Naive thymus-derived CD4-positive, alpha-beta T cell (primary cell): ENCODE measurements at places on chromosomes 11 and 22.

DNA sequence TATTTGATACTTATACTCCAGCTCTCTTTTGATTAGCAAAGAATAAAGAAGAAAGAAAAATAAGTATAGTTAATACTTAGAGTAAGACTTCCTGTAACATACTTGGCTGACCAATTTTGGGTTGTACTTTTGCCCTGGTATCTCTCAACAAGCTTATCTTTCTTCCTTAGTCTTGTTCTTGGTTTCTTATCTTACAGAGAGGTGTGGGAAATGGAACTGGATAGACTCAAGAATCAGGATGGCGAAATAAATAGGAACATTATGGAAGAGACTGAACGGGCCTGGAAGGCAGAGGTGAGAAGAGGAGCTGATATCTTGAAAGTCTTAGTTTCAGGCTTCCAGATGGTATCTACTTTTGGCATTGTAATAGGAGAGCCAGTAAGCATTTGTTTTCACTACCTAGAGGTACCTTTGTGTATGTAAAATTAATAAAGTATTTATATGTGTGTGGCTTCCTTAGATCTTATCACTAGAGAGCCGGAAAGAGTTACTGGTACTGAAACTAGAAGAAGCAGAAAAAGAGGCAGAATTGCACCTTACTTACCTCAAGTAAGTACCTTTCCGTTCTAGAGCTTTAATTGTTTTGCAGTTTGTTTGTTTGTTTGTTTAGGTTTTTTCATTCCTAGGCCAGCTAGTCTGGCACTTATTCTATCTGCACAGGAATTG lies 11.3 kb upstream of the BACE1-AS start:
- DNase-seq, result no peak

GRCh38 chr11:36270701-36271100 lies 18.5 kb downstream of the COMMD9 start:
- no peak for DNase-seq

GRCh38 chr11:860234-861104 lies 17.8 kb downstream of the TSPAN4 start:
- DNase-seq, result no peak

DNA sequence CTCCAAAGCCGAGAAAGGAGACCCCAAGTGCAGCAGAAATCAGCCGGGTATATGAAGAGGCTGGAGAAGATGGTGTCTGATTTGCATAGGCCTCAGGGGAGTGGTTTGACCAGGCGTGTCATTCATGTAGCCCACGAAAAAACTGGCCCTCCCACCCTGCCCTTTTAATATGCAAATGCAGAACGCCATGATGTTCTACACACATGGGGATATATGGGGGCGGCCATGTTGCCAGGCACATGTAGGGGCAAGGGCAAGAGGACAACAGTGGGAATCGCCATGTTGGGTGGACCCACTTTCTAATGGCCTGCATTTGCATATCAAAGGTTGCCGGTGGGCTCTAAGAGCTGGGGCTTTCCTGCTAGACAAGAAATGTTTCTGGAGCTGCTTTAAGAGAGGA lies 86.4 kb downstream of the ISX start:
- no peak for DNase-seq

- no peak for DNase-seq
Observed at GRCh38 chr11:788953-789940, 643 bp downstream of the CEND1 start.

- DNase-seq, result no peak
Observed at GRCh38 chr11:124329787-124330478, 9.9 kb upstream of the OR8D2 start.

GRCh38 chr11:44633641-44634040 lies 68.2 kb downstream of the CD82 start:
- no peak for DNase-seq

- no peak for DNase-seq
Observed at GRCh38 chr11:18466402-18466801, 10.7 kb downstream of the LDHAL6A start.

DNA sequence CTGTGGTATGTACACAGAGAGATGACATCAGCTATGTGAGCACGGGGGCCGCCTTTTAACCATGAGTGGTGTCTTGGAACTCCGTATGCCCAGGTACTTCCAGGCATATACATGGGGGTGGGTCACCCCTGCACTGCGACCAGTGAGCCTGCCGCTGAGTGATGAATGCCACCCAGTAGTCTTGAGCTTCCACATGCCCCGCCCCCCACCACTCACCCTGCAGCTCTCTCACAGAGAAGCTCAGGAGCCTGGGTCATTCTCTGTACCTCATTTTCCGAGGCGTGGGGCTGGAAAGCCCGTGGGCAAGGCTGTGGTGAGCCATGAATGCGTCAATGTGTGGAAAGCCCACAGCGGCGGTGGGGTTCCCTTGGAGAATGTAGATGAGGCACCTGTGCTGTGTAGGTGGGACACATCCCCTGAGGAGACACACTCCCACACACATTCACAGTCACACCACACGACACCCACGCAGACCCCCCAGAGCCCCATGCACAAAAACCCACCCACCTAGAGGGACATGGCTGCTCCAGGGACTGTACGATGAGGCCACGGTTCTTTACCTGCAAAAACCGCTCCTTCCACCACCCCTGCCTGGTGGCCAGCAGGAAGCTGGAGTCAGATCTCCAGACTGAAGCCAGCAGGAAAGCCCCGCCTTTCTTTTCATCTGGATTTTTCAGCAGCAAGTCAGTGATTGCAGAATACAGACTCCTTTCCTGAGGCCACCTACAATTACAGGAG lies 67.6 kb downstream of the PIWIL3 start:
- DNase-seq, result no peak

DNA sequence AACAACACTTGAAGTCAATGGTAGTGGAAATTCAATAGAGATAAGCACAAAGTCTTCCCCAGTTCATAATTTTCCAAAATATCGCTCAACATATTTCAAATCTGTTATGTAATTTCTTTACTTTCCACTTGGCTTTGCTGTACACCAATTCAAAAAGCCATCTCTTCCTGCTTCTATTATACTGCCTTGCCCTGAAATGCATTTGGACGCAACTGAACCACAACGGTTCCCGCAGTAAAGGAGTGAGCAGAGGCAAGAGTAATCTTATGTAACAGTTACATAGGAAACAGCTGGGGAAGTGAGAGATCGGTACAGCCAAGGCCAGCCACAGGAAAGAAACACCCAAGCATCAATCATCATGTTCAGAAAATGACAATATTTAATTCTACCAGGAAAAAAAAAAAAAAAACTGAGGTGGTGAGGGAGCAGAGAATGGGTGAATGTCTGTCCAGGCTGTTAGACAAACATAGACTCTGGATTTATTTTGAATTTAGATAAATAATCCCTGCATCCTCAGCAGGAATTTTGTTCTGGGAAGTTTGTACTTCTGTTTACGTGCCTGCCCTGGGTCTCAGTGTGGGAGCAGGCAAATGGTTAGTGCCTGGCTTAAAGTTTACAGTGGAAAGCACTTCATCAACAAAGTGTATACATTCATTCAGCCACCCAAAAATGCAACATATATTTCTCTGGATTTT lies 392.2 kb downstream of the ETS1 start:
- peak; percentile 85 for DNase-seq

- no peak for DNase-seq
Observed at GRCh38 chr11:86440305-86440716, 65.6 kb downstream of the CCDC81 start.

- DNase-seq, result no peak
Observed at GRCh38 chr11:122265981-122266380, 150.0 kb upstream of the BLID start.

GRCh38 chr11:60830478-60831142 lies 11.3 kb upstream of the CCDC86 start:
- DNase-seq, result no peak

DNA sequence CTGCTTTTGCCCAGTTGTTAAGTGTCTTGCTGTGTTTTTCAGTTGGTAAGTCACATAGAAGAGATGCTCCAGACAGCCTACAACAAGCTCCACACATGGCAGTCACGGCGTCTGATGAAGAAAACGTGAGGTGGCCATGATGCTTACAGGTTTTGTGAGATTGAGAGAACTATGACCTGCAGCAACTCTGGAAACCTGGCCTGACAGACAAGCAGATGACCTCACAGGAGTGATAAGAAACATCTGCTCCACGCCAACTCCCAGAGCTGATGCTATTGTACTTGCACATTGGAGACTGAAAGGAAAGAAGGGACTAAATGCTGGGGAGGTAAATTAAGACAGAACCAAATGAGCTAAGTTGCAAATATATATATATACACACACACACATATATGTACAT lies 28.6 kb upstream of the LDHA start:
- DNase-seq, result no peak

DNA sequence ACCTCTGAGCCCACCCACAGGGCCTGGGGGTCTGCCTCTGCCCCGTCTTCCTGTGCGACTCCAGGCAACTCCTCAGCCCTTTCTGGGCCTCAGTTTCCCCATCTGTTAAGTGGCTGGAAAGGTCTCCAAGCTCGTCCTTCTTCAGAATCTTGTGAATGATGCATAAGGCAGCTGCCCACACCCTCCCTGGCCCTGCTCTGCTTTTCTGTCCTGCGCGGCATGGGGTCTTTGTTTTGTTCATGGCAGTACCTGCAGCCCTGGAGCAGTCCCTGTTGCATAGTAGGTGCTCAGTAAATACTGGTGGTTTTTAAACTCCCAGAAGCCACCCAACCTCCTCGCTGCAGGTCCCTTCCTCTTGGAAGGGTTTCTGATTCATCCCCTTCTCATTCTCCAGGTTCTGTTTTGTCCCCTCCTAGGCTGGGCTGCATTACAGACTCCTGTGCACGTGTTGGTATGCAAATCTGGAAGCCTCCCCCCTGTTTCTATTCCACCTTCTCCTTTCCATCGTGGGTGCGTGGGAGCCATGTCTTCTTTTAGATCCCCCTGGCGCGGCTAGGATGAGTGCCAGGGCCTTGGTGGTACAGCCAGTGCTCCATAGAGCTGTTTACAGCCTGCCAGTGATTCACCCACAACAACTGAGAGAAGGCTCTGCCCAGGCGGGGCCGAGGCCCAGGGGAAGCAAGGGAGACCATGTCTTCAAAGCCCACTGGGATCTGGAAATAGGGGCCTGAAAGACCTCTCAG lies 19.3 kb upstream of the SYT7 start:
- no peak for DNase-seq

GRCh38 chr22:50299785-50300619 lies 7.4 kb downstream of the PLXNB2 start:
- DNase-seq, result no peak

DNA sequence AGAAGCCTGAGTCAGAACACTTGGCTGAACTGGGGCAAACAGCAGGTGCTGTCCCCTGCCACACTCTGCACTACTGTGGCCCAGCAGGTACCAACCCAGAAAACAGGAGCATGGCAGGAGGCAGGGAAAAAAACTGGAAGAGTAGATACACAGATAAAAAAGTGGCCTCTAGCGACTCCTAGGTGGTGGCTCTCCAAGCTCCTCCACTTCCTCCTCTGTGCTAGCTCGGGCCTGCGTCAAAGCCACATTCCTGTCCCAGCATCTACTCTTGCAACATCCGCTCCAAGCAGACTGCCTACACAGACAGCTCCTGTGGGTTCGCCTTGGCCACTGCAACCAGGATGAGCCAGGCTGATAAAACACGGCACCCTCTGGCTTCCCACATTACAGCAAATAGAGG lies 6.9 kb downstream of the OR8B12 start:
- no peak for DNase-seq

DNA sequence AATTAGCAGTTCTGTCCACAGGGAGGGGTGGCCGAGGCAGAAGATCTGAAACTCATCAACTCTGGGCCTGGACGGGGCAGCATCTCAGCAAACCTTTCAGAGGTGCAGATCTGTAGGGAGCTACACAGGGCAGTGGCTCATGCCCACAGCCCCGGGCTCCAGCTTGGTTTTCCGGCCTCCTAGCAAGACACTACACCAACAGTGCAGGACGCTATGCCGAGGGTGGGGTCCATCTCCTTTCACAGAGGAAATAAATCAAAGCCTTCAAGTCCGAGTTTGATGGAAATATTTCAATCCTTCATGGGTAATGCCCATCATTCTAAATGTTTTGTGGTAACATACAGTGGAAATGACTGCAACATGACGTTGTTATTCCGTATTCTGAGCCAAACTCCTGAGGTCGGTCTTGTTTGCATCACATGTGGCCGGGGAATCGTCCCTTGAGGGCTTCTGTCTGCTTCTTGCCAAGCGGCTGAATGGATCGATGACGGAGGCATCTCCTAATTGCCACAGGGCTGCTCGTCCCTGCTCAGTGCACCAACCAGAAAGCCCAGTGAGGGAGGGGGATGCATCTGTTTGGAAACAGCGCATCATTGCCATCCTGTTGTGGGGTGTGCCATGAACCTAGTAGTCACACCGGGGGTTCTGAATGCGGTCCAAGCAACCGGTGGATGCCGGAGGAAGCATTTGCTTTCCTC lies 30.0 kb downstream of the LINC01488 start:
- DNase-seq, result no peak

DNA sequence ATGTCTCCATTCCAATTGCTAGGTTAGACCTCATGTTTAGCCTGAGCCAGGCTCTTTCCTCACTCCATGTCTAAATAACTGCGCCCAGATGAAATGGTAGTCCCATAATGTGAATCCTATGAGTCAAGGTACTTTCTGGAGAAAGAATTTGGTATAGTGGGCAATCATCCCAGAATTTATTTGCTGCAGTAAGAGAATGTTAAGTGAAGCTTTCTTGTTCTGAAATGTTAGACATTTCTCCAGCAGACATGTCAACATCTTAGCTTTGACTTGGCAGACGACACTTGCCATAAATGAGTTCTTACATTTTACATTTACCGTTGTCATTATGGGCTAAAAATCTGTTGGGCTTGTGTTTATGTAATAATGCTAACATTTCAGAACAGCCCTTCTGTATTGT lies 165.2 kb downstream of the PGR start:
- DNase-seq, result no peak

GRCh38 chr11:128179512-128179911 lies 407.8 kb downstream of the ETS1 start:
- no peak for DNase-seq

DNA sequence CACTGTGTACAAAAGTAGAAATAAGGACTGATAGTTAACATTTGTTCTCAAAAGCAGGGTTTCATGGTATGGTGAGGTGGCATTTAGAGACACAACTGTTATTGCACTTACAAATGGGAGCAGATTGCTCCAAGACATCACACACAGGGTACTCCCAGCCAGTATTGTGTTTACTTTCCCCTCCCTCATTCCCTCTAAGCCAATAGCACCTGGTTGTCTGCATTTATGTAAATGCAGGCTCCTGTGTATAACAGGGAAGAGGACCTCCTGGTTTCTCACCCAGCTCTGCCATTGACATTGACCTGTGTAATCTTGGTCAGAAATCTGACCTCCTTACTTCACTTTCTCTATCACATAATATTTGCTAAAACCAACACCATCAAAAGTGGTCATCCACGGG lies 154.4 kb downstream of the NAV2 start:
- DNase-seq, result no peak
